ENCODE measurements at places on chromosomes 4 and X. TPM values are rescaled to one million over a fixed set of nuclear protein-coding genes. Genes with fewer than 3 reads are reported as not detected.

Gene ZCCHC18
- total RNA-seq = 1.2 TPM

Gene ADAMTS3
- total RNA-seq = 2.7 TPM

Gene IRS4
- 0.74 TPM for total RNA-seq

Gene DTHD1
- 0.49 TPM for total RNA-seq

Gene BOD1L1
- 37.8 TPM for total RNA-seq

Gene NAP1L2
- 4.7 TPM for total RNA-seq

Gene CXCL8
- 0.49 TPM for total RNA-seq

Gene QDPR
- 16.2 TPM for total RNA-seq

Gene RIBC1
- total RNA-seq = not detected

Gene GABRG1
- not detected for total RNA-seq

Gene HSFX1
- total RNA-seq = 1.2 TPM

Gene WDR17
- total RNA-seq = 2.0 TPM

Gene DCAF4L1
- total RNA-seq = not detected

Gene FRG2
- not detected for total RNA-seq

Gene PASD1
- not detected for total RNA-seq

Gene PAGE4
- total RNA-seq = not detected

Gene GPR143
- not detected for total RNA-seq

Gene PSAPL1
- not detected for total RNA-seq

Gene USP17L28
- not detected for total RNA-seq

Gene COL4A5
- 36.3 TPM for total RNA-seq

Gene ART3
- 0.74 TPM for total RNA-seq
